ENCODE measurements at places on chromosomes 5 and 9. TPM values are rescaled to one million over a fixed set of nuclear protein-coding genes. Genes with fewer than 3 reads are reported as not detected.

FCN1 gene
- total RNA-seq: 9.4 TPM

DNA sequence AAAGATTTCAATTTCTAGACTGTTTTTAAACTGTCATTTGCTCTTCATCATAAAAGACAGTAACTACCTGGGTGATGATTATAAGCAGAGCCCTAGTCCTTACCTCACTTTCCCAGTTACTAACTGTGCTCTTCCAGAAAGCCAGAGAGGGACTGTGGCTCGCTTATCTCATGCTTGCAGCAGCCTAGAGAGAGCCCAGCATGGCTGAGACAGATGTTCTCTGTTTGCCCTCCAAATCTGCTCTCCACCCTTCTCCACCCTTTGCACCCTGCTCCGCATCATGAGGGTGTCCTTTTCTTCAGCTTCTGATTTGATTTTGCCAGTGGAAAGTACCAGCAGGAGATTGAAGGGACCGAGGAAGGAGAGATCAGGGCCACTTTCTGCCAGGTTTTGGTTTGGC is 61.2 kb upstream of the SELENOP start:
- no peak for ATAC-seq

DNA sequence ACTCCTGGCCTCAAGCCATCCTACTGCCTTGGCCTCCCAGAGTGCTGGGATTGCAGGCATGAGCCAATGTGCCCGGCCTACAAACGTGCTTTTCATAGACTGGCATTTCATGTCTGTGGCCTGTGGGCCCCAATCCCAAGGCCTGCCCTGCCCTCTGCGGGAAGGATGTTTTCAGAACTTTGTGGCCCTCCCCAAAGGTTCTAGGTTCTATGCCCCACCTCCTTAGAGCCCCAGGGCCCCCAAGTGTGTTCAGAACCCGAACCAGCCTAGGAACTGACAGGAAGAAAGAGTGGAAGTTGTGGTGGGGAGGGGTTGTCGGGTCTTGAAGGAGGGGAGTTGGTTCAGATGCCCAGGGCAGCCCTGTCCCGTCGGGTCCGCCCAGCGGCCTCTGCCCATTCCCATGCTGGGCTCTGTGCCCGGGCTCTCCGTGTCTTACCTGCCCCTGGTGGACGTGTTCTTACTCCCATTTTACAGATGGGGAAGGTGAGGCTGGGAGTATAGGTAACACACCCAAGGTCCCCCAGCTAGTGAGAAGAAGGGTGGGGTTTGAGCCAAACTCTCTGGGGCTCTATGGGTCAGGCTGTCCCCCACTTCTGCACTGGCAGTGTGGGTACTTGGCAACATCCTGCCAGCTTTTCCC is 175.8 kb upstream of the IER5L start:
- no peak for ATAC-seq

RNF208 gene
- 1.6 TPM for total RNA-seq

DNA sequence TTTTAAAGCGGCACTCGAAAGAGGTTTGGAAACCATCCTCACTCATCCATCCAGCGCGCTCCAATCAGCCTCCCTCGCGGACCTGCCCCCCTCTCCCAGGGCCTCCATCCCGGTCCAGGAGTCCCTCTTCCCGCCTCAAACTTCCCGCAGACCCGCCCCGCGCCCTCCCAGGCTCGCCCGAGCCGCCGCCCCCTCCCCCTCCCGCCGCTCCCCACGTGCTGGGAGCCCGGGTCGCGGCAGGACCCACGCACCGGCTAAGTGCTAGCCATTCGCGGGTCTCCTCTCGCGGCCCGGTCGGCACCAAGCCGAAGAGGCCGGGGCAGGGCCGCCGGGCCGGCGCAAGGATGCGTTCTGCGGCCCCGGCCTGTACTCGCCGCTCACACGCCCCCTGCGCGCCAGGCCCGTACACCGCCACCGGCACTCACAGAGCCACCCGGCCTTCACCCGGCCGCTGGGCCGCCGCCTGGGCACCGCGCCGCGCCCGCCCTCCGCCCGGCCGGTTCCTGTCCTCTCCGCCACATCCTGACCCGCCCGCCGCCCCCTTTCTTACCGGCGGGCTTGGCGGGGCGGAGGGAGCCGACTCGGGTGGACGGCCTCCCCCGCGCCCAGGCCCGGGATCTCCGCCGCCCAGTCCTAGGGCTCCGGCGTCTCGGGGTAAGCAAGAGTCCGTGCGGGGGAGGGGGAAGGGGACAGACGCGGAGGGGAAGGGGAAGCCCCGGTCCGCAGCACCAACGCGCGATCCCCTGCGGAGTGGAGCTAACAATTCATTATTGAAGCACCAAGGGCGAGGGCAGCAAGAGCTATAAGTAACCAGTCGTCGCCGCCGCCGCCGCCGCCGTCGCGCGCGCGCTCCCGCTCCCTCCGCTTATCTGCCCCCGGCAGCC is 576 bp downstream of the CHD1 start:
- ATAC-seq: peak; percentile 35
